NCI-H446 treated with DMSO at 0.1 percent for 48 hours (cell line): ENCODE measurements at places on chromosomes 12 and 14.

- DNase-seq = no peak
These were observed at the start of gene ENDOU for GRCh38 chr12:47725091-47725772. ENDOU (minus strand) TSS chr12:47725490; CDS start chr12:47725413, 77 bp downstream.

- no peak for DNase-seq
These were observed 19.1 kb downstream of the PGAM5 start for GRCh38 chr12:132729541-132730320.

GRCh38 chr12:107134558-107134957, 41.2 kb upstream of the CRY1 start:
- no peak for DNase-seq

- no peak for DNase-seq
These were observed 29.4 kb downstream of the CORO1C start for GRCh38 chr12:108701779-108702441.

GRCh38 chr14:58730792-58731464, 93.2 kb downstream of the DACT1 start:
- no peak for DNase-seq

- DNase-seq = no peak
These were observed 33.6 kb downstream of the RPGRIP1 start for GRCh38 chr14:21313512-21313911.

DNA sequence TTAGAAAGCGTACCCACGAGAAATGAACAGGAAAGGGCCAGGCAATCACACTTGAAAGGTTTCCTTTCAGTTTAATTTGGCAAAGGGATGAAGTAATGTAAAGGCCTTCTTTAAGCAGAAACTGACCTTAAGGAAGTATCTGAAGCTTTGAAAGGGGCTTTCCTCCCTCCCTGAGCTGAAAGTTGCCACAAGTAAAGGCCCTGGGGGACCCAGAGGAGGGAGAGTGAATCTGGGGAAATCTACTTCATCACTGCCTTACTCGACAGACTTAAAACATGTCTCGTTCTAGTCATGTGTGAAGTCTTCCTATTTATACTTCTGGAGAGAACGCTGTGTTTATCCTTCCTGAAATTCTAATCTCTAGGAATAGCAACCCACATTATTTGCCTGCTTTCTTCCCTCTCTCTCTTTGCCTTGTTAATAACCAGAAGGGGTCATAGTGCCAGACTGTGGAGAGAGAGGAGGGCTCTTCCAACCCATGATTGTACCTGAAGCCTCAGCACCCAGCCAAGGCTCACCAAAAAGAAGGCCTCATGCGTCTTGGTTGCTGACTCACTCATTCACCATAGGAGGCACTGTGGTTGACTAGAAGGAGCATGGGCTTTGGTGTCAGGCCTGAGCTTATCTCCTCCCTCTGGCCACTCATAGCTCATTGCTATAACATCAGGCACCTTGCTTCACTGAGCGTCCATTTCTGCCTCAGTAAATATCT, 10.2 kb upstream of the GPX2 start:
- no peak for DNase-seq

GRCh38 chr14:68146818-68147217, 327.2 kb downstream of the RAD51B start:
- DNase-seq = peak; percentile 24

GRCh38 chr12:39621670-39622069, 2.1 kb upstream of the ABCD2 start:
- DNase-seq = no peak

DNA sequence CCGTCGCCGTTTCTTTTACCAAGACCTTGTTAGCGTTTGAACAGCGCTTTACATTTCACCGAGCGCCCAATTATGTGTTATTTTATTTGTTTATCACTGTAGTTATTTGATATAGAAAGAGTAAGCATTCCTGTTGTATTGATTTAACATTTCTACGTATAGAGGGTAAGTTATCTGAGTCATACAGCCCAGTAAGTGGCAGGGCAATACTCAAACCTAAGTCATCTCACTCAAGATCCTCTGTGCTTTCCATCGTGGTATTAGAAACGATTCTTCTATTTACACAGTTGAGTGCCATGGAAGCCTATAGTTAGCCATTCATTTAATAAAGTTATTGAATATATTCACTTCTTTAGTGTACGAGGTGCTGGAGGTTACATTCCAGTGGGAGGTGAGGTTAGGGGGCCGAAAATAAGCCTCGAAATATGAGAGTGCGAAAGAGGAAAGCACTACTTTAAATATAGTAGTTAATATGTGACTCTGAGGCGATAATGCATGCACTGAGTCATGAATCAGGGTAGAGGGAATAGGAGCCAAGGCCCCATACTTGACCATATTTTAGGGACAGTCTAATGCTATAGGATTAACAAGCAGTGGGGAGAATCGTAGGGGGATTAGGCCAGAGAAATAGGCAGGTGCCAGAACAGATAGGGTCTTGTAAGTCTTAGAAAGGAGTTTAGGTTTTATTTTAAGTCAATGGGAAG, 629 bp downstream of the RAD51AP1 start:
- no peak for DNase-seq

DNA sequence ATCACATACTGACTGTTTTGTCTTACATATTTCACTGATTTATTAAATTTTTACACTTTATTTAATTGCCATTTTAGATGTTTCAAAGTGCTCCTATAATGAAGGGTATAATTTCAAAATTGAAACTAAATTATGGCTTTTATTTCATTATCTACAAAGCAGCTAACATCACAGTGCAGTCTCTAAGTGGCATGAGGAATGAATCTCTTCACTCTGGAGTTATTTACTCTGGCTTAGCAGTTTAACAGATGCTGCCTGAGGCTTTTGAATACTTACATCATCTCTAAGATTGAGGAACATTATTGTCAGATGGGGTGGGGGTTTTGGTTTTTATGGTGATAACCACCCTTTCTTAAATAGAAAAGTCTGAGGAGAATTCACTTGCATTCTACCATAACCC, 386.4 kb downstream of the TRHDE start:
- no peak for DNase-seq

DNA sequence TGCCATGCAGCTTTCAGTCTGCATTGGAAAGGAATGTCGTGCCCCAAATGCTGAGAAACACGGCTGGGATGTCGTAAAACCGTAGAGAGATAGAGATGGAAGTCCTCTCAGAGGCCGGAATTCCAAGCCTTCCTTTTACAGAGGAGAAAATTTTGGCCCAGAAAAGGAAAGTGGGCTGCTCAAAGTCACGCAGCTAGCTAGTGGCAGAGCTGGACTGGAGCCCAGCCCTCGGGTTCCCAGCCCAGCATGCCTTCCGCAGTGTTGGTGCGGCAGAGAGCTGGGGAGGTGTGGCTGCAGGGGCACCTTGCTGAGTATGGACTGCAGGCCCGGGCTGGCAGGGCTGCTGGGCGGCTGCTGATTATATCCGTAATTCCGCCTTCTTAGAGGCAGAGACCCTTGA, 50.3 kb downstream of the KCNA1 start:
- peak; percentile 86 for DNase-seq

GRCh38 chr12:7108796-7109571, at the start of gene C1RL:
C1RL (minus strand) TSS chr12:7109214; CDS start chr12:7109180, 34 bp downstream.
- peak; percentile 36 for DNase-seq

- DNase-seq = no peak
These were observed 26.5 kb upstream of the STRAP start for GRCh38 chr12:15855646-15856045.

- DNase-seq = no peak
These were observed 80.3 kb upstream of the FBRSL1 start for GRCh38 chr12:132409495-132410295.

GRCh38 chr14:36538051-36538450, 18.0 kb upstream of the NKX2-1 start:
- DNase-seq = no peak

GRCh38 chr14:89185919-89186855, 230.8 kb downstream of the FOXN3 start:
- peak; percentile 57 for DNase-seq

DNA sequence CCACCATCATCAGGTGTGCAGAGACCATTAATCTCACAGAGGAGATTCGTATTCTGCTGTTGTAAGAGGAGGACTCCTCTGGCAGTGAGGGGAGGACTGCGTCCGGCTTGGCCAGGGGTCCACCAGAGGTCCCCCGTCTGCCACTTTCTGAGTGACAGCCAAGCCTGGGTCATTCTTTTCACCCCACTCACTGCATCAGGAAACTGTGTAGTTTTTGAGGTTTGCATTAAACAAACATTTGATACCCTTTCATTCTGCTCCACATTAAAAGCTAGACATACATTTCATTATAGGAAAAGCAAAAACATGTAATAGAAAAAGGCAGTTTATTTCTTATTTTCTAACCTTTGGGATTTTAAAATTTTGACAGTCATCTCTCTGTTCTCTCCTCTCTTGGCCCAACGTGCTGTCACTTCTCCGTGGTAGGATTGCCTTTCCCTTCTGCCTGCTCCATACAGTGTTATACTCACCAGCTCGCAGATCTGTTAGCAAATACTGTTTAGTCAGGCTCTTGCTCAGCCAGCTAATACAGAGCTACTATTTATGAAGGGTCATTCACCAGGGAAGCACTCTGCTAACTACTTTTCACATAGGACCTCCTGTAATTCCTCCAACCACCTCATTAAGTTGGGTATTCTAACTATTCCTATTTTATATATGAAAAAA, 99.3 kb downstream of the PELI2 start:
- DNase-seq = no peak

- no peak for DNase-seq
These were observed 28.2 kb downstream of the KIAA0586 start for GRCh38 chr14:58455593-58456265.

DNA sequence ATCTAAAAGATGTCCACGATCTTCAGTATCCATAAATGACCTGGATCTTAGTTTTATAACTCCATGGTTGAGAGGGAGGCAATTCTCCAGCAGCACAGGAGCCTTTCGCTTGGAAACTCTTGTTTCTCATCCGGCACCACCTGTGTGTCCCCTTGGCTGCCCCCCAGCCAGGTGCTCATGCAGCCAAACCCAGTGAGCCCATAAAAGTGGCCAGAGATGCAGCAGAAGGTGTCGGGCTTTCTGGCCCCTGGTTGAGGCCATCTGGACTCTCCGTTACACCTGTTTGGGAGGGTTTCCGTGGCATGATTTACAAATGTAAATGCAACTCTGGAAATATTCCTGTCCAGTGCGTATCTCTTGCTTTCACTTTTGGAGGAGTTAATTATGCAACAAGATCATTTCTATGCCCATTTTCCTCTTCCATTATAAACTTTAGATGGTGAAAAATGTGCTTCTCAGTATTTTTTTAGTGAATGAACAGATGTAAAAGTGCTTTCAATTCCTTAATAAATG, 291.1 kb downstream of the DIO2 start:
- no peak for DNase-seq
